RPMI7951 (cell line): ENCODE measurements at places on chromosomes 2 and 18.

DNA sequence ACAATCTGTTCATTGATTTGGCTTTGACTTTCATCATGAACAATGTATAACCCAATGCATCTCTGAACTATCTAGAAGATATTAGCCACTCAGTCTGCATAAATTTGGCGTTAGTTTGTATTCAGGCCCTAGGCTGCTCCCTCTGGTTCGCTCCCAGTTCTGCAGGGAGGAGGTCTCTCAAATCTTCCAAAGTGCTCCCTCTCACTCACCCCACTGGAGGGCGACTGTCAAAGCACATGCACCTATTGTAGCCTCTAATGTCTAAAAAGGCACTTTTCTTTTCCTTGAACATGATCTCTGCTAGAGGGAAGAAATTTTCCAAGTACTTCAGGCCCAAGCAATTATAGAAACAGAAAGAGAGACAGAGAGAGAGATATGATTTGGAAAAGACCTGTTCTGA, 291.5 kb downstream of the TDRD15 start:
- DNase-seq = no peak

DNA sequence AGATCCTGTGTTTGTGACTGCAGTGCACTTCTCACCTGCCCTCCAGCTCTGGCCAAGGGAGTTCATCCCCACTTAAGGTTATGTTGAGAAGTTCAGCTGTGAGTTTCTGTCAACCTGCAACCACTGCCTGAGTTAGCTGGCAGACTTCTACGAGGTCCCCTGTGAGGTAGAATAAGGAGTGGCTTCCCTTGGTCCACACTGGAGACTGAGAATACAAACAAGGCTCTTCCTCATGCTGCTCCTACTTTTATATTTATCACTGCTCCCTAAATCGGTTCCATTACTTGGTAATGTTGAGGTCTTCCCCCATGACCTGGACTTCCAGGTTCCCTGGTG, 353.2 kb upstream of the CWC22 start:
- DNase-seq = no peak

- DNase-seq = no peak
Observed at GRCh38 chr2:69345434-69345833, 41.6 kb downstream of the GFPT1 start.

DNA sequence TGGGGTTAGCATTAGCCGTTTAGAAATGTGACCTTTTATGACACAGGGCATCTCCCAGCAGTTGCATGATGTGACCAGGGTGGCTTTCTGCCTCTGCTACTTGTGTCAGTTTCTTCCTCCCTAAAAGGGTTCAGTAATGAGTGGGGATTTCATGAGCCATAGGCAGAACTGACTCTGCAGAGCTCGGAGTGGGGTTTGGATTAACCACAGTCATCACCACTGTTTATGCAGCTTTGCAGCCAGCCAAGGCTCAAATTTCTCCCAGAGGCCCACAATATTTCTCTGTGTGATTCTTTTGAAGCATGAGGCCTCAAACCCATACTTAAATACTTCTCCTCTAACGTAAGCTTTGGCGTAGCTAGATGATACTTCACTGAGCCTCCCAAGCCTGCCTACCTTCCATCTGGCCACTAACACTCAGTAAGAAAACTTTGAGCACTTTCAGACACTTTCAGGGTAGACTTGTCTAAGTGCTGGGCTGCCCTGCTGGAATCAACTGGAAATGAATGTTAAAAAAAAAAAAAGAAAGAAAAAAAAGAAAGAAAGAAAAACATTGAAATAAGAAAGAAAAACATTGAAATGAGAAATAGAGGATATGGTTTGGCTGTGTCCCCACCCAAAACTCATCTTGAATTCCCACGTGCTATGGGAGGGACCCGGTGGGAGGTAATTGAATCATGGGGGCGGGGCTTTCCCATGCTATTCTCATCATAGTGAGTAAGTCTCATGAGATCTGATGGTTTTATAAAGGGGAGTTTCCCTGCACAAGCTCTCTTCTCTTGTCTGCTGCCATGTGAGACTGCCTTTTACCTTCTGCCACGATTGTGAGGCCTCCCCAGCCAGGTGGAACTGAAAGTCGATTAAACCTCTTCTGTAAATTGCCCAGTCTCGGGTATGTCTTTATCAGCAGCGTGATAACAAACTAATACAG, 11.5 kb upstream of the LAPTM4A start:
- DNase-seq = peak; percentile 76
